Stimulated activated CD8-positive, alpha-beta memory T cell treated with anti-CD3 and anti-CD28 coated beads, Interleukin-2, amount 100 ng/mL, for 1 hour (primary cell): ENCODE measurements at places on chromosomes 3 and 15.

DNA sequence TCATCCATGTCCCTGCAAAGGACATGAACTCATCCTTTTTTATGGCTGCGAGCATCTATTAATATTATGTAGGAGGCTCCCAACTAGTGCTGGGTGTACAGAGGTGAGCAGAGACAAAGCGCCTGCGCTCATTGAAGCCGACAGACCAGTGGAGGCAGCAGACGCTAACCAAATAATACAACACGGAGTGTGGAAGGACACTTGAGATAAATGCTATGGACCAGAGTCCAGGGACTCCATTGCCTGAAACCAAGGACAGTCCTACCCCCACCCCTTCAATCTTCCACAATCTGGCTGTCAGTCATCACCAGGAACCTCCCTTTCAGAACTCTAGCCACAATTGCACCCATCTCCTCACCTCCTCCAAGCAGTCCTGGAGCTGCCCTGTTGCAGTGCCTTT, 41.5 kb downstream of the KLHL6 start:
- no peak for DNase-seq

- DNase-seq, result peak; percentile 26
Measured at GRCh38 chr3:193605876-193606275, 12.9 kb downstream of the OPA1 start.

- no peak for DNase-seq
Measured at GRCh38 chr3:106678657-106679390, 698.4 kb upstream of the CCDC54 start.

GRCh38 chr3:160417311-160417710, 17.9 kb downstream of the SMC4 start:
- no peak for DNase-seq

- DNase-seq, result no peak
Measured at GRCh38 chr15:64858021-64858575, 16.4 kb downstream of the PLEKHO2 start.

GRCh38 chr3:32147933-32148332, 41.5 kb downstream of the GPD1L start:
- no peak for DNase-seq

GRCh38 chr3:9727041-9727595, 4.4 kb upstream of the BRPF1 start:
- DNase-seq, result peak; percentile 28

DNA sequence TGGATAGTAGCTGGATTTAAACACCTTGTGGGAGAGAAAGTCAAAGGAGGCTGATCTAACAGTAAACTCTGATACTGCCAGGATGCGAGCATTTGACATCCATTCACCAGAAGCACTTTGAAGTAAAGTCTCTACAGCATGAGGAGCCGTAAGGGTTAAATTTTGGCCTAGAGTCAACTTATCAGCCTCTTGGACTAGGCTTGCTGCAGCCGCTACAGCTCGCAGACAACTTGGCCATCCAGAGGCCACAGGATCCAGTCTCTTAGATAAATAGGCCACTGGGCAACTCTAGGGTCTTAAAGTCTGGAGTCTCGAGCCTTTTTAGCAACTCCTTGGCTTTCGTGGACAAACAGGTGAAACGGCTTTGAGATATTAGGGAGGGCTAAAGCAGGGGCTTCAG, 61.4 kb downstream of the PLSCR2 start:
- DNase-seq, result no peak
